ENCODE measurements at places on chromosomes 3 and 15. TPM values are rescaled to one million over a fixed set of nuclear protein-coding genes. Genes with fewer than 3 reads are reported as not detected.

The CMTM8 gene
- 0.38 TPM for total RNA-seq

The CALML4 gene
- 0.85 TPM for total RNA-seq

The SOX14 gene
- not detected for total RNA-seq

The ROPN1 gene
- total RNA-seq = not detected

The GOLGA6L10 gene
- 0.19 TPM for total RNA-seq

The CPN2 gene
- not detected for total RNA-seq

Data from regular cardiac myocyte (primary cell).